Fibroblast of villous mesenchyme (primary cell): ENCODE measurements at places on chromosomes 4 and X. TPM values are rescaled to one million over a fixed set of nuclear protein-coding genes. Genes with fewer than 3 reads are reported as not detected.

DNA sequence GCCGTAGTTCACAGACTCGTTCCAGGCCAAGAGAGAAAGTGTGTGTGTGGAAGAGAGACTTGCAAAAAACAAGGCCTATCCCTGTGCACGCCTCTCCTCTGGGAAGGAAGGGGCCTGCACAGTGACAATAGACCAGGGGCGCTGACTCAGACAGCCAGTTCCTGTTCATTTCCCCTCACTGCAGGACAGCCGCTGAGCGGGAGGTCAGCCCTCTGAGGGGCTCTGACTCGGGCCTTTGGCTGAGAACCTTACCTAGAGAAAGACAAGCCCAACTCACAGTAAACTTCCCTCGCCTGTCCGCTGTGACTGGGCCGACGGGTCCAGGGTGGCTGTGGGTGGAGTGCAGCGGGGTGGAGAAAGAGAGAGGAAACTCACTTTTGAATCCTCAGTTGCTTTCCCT is 52.1 kb downstream of the RTL5 start:
- DNase-seq, result no peak

GRCh38 chrX:97132664-97133415 is 249.1 kb downstream of the RPA4 start:
- peak; percentile 18 for DNase-seq

DNA sequence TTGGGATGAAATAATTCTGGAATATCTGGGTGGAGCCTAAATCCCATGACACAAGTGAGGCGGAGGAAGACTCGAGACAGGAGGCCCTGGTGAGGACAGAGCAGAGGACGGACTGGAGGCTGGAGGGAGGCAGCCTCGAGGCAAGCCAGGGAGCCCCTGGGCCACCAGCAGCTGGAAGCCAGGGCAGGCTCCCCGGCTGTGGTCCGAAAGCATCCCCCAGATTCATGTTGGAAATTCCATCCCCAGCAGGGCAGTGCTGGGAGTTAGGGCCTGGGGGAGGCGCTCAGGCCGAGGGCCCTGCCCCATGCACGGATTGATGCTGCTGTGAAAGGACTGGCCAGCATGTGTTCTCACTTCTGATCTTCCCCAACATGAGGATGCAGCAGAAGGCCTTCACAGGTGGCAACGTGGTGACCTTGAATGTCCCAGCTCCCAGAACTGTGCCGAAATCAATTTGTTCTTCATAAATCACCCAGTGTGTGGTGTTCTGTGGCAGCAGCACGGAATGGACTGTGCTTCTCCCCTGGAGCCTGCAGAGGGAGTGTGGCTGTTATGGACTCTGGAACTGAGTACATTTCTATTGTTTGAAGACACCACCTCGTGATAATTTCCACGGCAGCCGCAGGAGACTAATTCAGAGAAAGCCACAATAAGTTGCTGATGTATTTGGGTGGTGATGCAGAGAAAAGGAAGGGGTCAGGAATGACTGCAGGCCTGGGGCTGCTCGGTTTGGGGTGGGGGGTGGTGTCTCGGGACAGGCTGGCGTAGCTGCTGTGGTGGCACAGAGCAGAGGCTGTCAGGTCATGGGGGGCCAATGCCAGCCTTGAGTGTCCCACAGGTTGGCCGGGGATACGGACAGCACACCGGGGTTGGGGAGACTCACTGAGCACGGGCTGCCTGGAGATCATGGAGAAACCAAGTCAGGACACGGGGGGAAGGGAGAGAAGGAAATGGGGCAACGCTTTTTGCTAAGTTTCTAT is 56.9 kb downstream of the PCGF3 start:
- DNase-seq, result no peak

Gene TTC29
- total RNA-seq, result under 0.01 TPM in 1 of 2 replicates, not detected in the other
